ENCODE measurements at places on chromosomes 2 and 18.
A peak's percentile ranks its signal among the peaks of the same experiment; 100 is the strongest.

GRCh38 chr2:27212626-27213471, 781 bp upstream of the SLC5A6 start:
- peaks cover 30% of the 10 kb centered on the region for H3K36me3 ChIP-seq
- H3K4me3 ChIP-seq = peak overlapping the region; percentile 99
- peak; percentile 8 for DNase-seq
- peaks cover 29% of the 10 kb centered on the region for H3K27me3 ChIP-seq

GRCh38 chr2:179272406-179273192, 8.0 kb upstream of the SESTD1 start:
- H3K27me3 ChIP-seq = peaks cover 2% of the 10 kb centered on the region
- no peak overlapping the region for H3K4me3 ChIP-seq
- DNase-seq = no peak
- no peaks in the 10 kb centered on the region for H3K36me3 ChIP-seq
- peaks cover 7% of the 10 kb centered on the region for H3K4me1 ChIP-seq
- H3K27ac ChIP-seq = no peak overlapping the region

- no peaks in the 10 kb centered on the region for H3K36me3 ChIP-seq
- H3K4me3 ChIP-seq = no peak overlapping the region
- no peaks in the 10 kb centered on the region for H3K4me1 ChIP-seq
Observed at GRCh38 chr2:25402477-25402876, 60.8 kb upstream of the DNMT3A start.

GRCh38 chr2:200850512-200851256, 13.8 kb downstream of the CLK1 start:
- DNase-seq = no peak
- no peaks in the 10 kb centered on the region for H3K27me3 ChIP-seq
- H3K27ac ChIP-seq = peak overlapping the region; percentile 34
- peaks cover 23% of the 10 kb centered on the region for H3K36me3 ChIP-seq
- no peaks in the 10 kb centered on the region for H3K4me1 ChIP-seq
- no peak overlapping the region for H3K4me3 ChIP-seq

GRCh38 chr18:9293948-9294347, 40.6 kb upstream of the TWSG1 start:
- peaks cover 13% of the 10 kb centered on the region for H3K36me3 ChIP-seq
- peaks cover 2% of the 10 kb centered on the region for H3K4me1 ChIP-seq
- DNase-seq = no peak
- no peaks in the 10 kb centered on the region for H3K27me3 ChIP-seq
- H3K27ac ChIP-seq = no peak overlapping the region
- no peak overlapping the region for H3K4me3 ChIP-seq

DNA sequence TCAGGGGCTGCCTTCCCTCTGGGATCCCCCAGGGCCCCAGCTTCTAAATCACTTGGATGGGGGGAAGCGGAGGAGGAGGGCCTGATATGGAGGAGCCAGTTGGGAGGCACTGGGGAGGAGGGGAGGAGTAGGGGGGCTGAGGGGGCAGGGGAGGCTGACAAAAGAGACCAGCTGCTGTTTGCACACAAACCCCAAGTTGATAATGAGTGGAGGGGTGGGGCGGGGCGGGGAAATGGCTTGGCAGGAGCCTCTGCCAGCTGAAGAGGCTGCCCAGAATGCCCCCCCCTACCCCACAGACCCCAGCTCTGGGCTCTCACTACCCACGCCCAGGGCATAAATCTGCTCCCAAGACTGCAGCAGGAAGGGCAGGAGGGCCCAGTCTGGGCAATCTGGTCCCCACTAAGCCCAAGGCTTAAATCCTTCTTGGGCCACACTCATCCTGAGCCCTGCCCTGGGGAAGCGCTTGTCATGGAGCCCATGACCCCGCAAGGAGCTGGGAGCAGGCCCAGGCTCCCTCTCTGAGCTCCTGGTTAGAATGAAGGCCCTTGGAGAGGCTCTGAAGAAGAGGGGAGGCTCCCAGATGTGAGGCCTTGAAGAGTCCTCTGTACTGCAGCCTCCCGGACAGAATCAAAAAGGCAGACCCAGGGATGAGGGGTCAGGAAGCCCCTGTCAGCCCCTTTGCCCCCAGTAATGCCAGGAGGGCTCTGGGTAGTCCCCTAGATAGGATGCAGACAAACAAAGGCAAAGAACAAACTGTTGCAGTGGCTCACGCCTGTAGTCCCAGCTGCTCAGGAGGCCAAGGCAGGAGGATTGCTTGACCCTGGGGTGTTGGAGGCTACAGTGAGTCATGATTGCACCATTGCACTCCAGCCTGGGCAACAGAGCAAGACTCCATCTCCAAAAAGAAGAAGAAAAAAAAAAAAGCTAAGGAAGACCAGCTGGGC, 24.8 kb upstream of the PTMA start:
- H3K4me1 ChIP-seq = peaks cover 14% of the 10 kb centered on the region
- H3K27ac ChIP-seq = no peak overlapping the region
- H3K36me3 ChIP-seq = no peaks in the 10 kb centered on the region
- no peak overlapping the region for H3K4me3 ChIP-seq

- DNase-seq = no peak
- no peak overlapping the region for H3K27ac ChIP-seq
- H3K27me3 ChIP-seq = peaks cover 6% of the 10 kb centered on the region
- peaks cover 7% of the 10 kb centered on the region for H3K36me3 ChIP-seq
Observed at GRCh38 chr2:242058116-242058680, 188.7 kb downstream of the RTP5 start.

GRCh38 chr2:240320204-240320993, 115.1 kb upstream of the GPC1 start:
- H3K27ac ChIP-seq = no peak overlapping the region
- no peaks in the 10 kb centered on the region for H3K36me3 ChIP-seq
- H3K4me1 ChIP-seq = no peaks in the 10 kb centered on the region
- no peak for DNase-seq
- H3K27me3 ChIP-seq = peaks cover 2% of the 10 kb centered on the region

DNA sequence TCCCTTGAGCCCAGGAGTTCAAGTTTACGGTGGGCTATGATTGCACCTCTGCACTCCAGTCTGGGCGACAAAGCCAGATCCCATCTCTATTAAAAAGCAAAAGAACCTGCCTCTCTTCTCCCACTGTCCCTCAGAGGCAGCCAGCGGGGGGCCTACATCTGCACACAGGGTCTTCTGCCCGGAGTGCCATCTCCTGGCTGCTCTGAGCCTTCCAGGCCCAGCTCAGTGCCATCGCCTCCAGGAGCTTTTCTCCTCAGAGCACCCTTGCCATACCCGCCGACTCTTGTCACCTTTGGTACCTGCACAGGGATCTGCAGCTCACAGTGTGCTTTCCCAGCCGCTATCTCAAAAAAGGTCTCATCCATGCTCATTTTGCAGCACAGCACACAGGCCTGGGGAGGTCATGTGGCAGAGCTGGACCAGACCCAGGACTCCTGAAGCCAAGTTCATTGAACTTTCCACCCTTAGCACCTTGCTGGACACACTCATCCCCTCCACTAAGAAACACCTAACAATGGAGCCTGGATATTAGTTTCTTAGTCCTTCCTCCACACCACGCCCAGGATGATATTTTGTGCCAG, 186.3 kb downstream of the HAUS1 start:
- H3K4me3 ChIP-seq = no peak overlapping the region
- peaks cover 15% of the 10 kb centered on the region for H3K4me1 ChIP-seq
- no peaks in the 10 kb centered on the region for H3K27me3 ChIP-seq
- no peaks in the 10 kb centered on the region for H3K36me3 ChIP-seq

- H3K4me1 ChIP-seq = peaks cover 5% of the 10 kb centered on the region
- peak; percentile 35 for DNase-seq
- H3K36me3 ChIP-seq = peaks cover 7% of the 10 kb centered on the region
- H3K27ac ChIP-seq = no peak overlapping the region
- H3K4me3 ChIP-seq = no peak overlapping the region
- H3K27me3 ChIP-seq = peaks cover 5% of the 10 kb centered on the region
Observed at GRCh38 chr2:112048887-112049286, 6.2 kb upstream of the TMEM87B start.

GRCh38 chr2:189927823-189928222, 134.7 kb downstream of the MSTN start:
- H3K4me3 ChIP-seq = no peak overlapping the region
- no peaks in the 10 kb centered on the region for H3K36me3 ChIP-seq
- DNase-seq = no peak
- no peak overlapping the region for H3K27ac ChIP-seq
- H3K27me3 ChIP-seq = peaks cover 2% of the 10 kb centered on the region

DNA sequence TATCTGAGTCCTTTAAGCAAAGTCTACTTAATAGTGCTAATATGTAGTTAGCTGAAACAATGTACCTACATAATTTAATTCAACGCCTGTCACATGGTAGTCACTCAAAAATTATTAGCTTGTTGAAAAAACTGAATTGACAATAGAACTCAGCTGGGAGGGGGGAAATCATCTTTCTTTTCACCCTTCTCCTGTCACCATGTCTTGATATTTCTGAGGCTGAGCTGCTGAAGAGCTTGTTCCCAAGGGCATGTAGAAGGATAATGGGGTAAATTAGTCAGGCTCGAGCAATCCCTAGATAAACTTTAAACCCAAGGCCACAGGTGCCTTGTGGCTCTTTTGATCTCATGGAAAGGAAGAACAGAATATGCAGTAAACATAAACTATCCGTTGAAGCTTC, 339.6 kb upstream of the LRATD1 start:
- no peaks in the 10 kb centered on the region for H3K27me3 ChIP-seq
- no peak overlapping the region for H3K4me3 ChIP-seq
- no peak overlapping the region for H3K27ac ChIP-seq
- no peaks in the 10 kb centered on the region for H3K36me3 ChIP-seq
- no peak for DNase-seq

- no peaks in the 10 kb centered on the region for H3K4me1 ChIP-seq
- H3K4me3 ChIP-seq = no peak overlapping the region
- no peak overlapping the region for H3K27ac ChIP-seq
- DNase-seq = no peak
- no peaks in the 10 kb centered on the region for H3K27me3 ChIP-seq
Observed at GRCh38 chr2:119746836-119747686, 12.7 kb upstream of the PTPN4 start.

- no peaks in the 10 kb centered on the region for H3K4me1 ChIP-seq
- peak overlapping the region; percentile 6 for H3K4me3 ChIP-seq
- peaks cover 43% of the 10 kb centered on the region for H3K36me3 ChIP-seq
- no peak overlapping the region for H3K27ac ChIP-seq
Observed at GRCh38 chr2:191001032-191001431, 12.9 kb downstream of the STAT1 start.

DNA sequence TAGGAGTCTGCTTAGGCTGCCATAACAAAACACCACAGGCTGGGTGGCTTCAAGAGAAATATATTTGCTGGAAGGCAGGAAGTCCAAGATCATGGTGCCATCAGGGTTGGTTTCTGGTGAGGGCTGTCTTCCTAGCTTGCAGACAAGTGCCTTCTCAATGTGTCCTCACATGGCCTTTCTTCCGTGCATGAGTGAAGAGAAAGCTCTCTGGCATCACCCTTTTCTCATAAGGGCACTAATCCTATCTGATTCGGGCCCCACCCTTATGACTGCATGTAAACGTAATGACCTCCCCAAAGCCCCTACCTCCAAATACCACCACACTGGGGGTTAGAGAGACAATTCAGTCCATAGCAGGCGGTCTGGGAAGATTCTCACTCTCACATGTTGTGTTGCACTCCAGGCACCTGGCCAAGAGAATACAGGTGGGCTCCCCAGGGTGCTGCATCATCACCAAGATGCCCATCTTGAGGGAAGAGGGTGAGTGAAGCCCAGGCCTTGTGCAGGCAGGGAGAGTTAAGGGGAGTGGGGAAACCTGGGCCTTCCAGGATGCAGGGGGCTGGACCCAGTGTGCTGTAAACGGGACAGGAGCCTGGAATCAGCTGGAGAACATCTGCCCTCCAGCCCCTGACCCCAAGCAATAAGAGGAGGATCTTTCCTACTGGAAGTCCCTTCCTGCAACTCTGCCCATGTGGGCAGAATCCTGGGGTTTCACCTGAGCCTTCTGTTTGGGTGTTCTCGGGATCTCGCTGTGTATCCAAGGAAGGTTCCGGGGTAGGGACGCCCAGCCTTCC, 10.2 kb downstream of the CATIP start:
- H3K27me3 ChIP-seq = peaks cover 5% of the 10 kb centered on the region
- H3K36me3 ChIP-seq = no peaks in the 10 kb centered on the region
- no peak for DNase-seq
- H3K4me3 ChIP-seq = no peak overlapping the region

DNA sequence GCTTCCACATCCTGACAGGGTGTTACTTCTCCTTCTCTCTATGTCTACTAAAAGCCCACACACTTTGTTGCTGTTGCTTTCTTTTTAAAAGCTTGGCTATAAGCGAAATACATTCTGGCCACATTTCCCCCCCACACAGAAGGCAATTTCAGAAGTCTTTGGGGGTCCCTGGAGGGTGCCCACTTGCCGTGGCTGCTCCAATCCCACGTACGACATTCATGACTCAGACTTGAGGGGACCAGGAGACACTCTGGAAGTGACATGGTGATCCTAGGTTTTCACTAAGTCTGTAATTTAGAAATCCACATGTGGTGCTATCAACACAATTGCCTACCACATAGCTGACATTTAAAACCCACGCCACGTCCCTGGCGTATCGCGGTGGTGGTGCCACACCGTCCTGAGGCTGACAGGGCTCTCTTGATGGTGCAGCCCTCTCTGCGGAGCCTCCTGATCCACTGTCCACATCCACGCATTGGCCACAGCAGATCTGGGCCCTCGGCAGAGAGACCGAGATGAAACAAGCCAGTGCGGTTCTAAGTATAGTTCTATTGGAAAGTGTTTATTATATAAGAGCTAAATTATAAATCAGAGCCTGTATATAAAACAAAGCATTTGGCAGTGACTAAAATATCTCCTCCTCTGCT, 42.4 kb downstream of the CYP27C1 start:
- H3K36me3 ChIP-seq = peaks cover 2% of the 10 kb centered on the region
- H3K27ac ChIP-seq = no peak overlapping the region
- no peak overlapping the region for H3K4me3 ChIP-seq
- DNase-seq = no peak
- H3K27me3 ChIP-seq = peaks cover 2% of the 10 kb centered on the region

DNA sequence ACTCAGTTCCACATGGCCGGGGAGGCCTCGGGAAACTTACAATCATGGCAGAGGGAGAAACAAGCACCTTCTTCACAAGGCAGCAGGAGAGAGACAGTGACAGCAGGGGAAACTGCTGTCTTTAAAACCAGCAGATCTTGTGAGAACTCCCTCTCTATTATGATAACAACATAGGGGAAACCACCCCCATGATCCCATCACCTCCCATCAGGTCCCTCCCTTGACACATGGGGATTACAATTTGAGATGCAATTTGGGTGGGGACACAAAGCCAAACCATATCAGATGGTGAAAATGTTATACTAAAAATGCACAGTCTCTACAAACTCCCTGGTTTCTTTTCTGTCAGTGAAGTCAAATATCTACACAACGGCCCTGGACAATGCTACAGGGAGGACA, 9.2 kb downstream of the TMEM18 start:
- DNase-seq = no peak
- peaks cover 15% of the 10 kb centered on the region for H3K27me3 ChIP-seq
- H3K27ac ChIP-seq = no peak overlapping the region
- H3K36me3 ChIP-seq = peaks cover 42% of the 10 kb centered on the region
